ENCODE measurements at places on chromosomes 12 and 14.

DNA sequence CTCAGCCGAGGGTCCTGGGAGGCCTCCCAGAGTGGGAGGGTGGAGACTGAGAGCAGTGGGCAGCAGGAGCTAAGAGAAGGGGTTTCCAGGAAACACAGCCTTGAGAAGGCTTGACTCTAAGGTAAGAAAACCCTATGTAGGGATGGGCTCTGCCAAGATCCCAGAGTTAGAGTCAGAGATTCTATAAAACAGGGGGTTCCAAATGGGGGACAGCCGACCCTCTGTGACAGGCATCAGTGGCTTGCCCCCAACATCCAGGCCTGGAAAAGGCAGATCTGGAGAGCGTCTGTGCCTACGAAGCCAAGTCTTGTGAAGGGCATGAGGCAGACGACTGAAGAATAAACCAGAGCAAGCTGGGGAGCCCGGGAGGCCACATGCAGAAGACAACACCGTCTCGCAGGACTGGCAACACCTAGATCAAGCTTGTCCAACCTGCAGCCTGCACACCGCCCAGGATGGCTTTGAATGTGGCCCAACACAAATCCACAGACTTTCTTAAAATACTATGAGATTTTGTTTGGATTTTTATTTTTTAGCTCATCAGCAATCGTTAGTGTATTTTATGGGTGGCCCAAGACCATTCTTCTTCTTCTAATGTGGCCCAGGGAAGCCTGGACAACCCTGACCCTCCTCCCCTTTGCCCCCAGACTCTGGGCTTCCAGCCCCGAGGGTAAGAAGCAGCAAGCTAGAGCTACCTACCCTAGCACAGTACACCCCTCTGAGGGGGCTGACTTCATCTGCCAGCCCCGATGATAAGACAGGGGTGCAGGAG is 42.1 kb downstream of the PRMT8 start:
- DNase-seq, result no peak
- H3K27ac ChIP-seq, result no peak overlapping the region
- H3K27me3 ChIP-seq, result peaks cover 14% of the 10 kb centered on the region
- H3K4me3 ChIP-seq, result no peak overlapping the region

GRCh38 chr12:32270818-32271710 is 128.3 kb upstream of the FGD4 start:
- DNase-seq, result no peak
- H3K36me3 ChIP-seq, result no peaks in the 10 kb centered on the region
- no peak overlapping the region for H3K4me3 ChIP-seq

DNA sequence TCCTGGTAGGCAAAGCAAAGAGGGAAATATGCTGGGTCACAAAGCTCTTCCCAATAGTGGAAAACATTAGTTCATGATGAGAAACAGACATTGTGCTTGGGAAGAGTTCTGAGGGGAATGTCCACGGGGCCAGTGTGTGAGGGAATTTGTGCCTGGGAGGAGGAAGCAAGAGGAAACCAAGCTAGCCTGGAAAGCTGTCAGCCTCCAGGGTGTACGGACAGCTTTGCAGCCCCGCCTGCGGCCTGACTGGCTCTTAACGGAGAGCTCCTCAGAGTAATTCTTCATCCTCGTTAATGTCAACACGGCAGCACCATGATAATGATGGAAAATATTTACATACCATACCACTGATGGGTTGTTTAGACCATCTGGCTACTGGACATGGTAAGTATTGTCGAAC is 32.4 kb downstream of the PITPNM2 start:
- no peak overlapping the region for H3K27ac ChIP-seq
- H3K4me3 ChIP-seq, result no peak overlapping the region
- DNase-seq, result no peak
- no peaks in the 10 kb centered on the region for H3K36me3 ChIP-seq
- no peaks in the 10 kb centered on the region for H3K27me3 ChIP-seq
- H3K4me1 ChIP-seq, result no peaks in the 10 kb centered on the region

GRCh38 chr12:54273981-54274380 is 5.9 kb downstream of the CBX5 start:
- no peak for DNase-seq
- no peak overlapping the region for H3K27ac ChIP-seq
- H3K27me3 ChIP-seq, result no peaks in the 10 kb centered on the region
- peaks cover 22% of the 10 kb centered on the region for H3K4me1 ChIP-seq
- H3K36me3 ChIP-seq, result peaks cover 63% of the 10 kb centered on the region
- H3K4me3 ChIP-seq, result no peak overlapping the region

DNA sequence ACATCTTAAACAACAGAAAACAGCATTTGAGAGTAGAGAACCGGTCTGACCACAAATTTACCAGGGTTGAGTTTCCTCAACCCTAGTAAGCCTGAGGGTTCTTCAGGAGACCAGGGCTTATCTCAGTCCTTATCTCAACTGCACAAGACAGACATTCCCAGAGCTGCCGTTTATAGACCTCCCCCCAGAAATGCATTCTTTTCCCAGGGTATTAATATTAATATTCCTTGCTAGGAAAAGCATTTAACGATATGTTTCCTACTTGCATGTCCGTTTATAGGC is 12.3 kb downstream of the TMEM117 start:
- H3K36me3 ChIP-seq, result no peaks in the 10 kb centered on the region
- no peaks in the 10 kb centered on the region for H3K4me1 ChIP-seq
- no peak overlapping the region for H3K27ac ChIP-seq
- no peak for DNase-seq

DNA sequence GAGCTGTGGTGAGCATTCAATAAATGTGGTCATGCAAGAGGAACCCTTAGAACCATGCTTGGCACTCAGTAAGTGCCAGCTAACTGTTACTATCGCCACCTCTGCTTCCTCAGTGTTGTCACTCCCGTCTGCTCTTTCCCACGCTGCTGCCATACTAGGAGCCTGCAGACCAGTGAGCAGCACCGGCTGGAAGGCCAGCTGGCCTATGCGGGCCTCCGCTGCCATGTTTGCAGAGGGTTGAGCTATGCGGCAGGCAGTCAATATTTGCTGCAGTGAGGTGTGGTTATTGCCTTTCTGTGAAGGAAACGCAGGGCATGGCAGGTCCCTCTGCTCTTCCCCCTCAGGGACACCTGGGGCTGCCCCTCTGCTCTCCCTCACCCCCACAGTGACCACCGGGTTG is 13.0 kb downstream of the KMT5A start:
- H3K4me3 ChIP-seq, result no peak overlapping the region
- no peak for DNase-seq
- 0 out of 2 replicates have a peak, but pooled peaks cover 4% of the 10 kb centered on the region for H3K4me1 ChIP-seq
- no peak overlapping the region for H3K27ac ChIP-seq
- H3K27me3 ChIP-seq, result no peaks in the 10 kb centered on the region

DNA sequence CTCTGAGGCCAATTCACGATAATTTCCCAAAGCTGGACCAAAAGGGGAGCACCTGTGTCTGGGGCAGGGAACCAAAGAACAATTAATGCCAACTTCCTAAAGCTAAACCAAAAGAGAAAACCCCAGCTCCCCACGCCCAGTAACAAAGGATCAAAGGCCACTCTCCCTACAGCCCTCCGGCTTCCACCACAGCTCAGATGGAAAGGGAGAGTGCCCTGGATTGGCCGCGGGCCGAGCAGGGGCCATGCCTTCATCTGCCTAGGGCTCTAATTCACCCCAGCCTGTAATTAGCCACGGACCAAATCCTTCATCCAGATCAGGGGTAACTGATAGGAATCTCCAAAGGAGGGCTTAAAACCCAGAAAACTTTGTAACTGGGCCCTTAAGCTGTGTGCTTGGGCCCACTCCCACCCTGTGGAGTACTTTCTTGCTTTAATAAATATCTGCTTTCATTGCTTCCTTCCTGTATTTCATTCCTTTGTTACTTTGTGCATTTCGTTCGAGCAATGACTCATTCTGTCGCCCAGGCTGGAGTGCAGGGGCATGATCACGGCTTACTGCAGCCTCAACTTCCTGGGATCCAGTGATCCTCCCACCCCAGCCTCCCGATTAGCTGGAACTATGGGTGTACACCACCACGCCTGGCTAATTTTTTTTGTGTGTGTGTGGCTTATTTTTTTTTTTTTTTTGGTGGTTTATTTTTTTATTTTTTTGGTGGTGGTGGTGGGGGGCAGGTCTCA is 65.5 kb upstream of the PPP4R3A start:
- DNase-seq, result no peak
- H3K4me1 ChIP-seq, result no peaks in the 10 kb centered on the region
- no peaks in the 10 kb centered on the region for H3K36me3 ChIP-seq
- H3K27me3 ChIP-seq, result peaks cover 10% of the 10 kb centered on the region
- no peak overlapping the region for H3K27ac ChIP-seq
- H3K4me3 ChIP-seq, result no peak overlapping the region

- no peaks in the 10 kb centered on the region for H3K4me1 ChIP-seq
- no peak for DNase-seq
- no peak overlapping the region for H3K27ac ChIP-seq
- no peaks in the 10 kb centered on the region for H3K27me3 ChIP-seq
- no peaks in the 10 kb centered on the region for H3K36me3 ChIP-seq
Observed at GRCh38 chr14:95614349-95614748, 71.9 kb upstream of the TCL1B start.
